ENCODE measurements at places on chromosomes 12 and 14. TPM values are rescaled to one million over a fixed set of nuclear protein-coding genes. Genes with fewer than 3 reads are reported as not detected.
A peak's percentile ranks its signal among the peaks of the same experiment; 100 is the strongest.

DNA sequence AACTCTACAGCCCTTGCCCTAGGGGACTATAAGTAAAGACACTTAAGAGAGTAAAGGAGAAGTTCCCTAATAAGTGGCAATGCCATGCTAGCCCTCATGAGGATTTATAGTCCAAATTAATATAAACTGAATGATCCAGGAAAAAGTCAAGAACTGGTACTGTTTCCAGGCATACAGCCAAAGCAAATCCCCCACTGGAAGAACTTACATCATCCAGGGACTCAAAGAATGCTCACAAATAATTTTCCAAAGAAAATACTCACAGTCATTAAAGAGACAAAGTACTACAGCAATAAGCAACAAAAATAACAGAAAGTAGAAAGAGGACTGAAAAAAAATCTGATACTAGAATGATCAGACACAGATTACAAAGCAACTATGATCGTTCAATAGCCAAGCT, 79.7 kb upstream of the RAP1B start:
- H3K27me3 ChIP-seq: no peaks in the 10 kb centered on the region
- no peaks in the 10 kb centered on the region for H3K4me1 ChIP-seq
- DNase-seq: no peak
- H3K36me3 ChIP-seq: no peaks in the 10 kb centered on the region
- H3K4me3 ChIP-seq: no peak overlapping the region

DNA sequence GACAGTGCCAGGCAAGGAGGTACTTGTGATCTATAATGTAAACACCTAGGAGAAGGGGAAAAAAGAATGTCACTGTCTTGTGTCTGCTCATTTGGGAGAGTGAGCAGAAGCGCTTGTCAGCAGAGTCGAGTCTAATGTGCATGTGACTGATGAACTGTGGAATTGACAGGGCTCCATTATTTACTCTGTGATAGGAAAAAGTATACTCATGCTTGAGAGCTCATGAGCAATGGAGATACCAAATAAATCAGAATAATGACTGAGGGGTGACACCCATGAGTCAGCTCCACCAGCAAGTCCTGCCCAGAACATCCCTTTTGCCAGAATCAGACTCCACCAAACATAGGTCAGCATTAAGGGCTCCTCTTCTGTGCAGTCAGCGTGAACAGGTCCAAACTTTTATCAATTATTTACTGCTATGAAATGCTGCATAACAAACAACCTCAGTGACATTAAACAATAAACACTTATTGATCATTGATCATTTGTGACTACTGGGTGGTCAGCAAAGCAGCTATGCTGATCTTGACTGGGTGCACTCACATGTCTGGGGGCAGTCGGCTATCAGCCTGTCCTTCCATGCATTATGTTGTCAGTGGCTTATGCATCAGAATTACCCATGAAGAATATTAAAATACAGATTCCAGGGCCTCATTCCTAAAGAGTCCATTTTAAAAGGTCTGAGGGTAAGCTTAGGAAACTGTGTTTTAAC, 29.2 kb upstream of the WSCD2 start:
- no peaks in the 10 kb centered on the region for H3K4me1 ChIP-seq
- no peak overlapping the region for H3K27ac ChIP-seq
- H3K36me3 ChIP-seq: no peaks in the 10 kb centered on the region
- H3K27me3 ChIP-seq: peaks cover 2% of the 10 kb centered on the region

- no peak for DNase-seq
- H3K4me1 ChIP-seq: no peaks in the 10 kb centered on the region
- no peak overlapping the region for H3K27ac ChIP-seq
- H3K27me3 ChIP-seq: peaks cover 5% of the 10 kb centered on the region
- H3K4me3 ChIP-seq: peak overlapping the region; percentile 92
Measured at GRCh38 chr12:88578276-88579160, 1.8 kb downstream of the KITLG start.

DNA sequence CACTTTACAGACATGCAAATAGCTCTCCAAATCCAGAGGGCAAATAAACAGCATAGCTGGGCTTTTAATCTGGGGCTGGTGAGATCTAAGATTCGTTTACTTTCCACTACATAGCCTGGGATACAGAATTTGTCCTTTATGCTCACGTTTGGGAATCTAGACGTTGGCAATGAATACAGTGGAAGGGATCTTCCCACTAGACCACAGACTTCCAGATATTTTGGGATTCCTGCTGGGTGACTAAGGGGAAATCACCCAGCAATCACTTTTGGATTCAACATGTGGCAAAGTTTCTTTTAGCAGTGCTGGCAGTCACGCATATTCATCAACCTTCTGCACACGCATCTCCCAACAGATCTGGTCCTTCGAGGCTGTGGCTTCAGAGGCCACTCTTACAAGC, 23.5 kb downstream of the APPL2 start:
- peaks cover 17% of the 10 kb centered on the region for H3K4me1 ChIP-seq
- peaks cover 4% of the 10 kb centered on the region for H3K27me3 ChIP-seq
- peak overlapping the region; percentile 86 for H3K27ac ChIP-seq
- no peak overlapping the region for H3K4me3 ChIP-seq
- H3K36me3 ChIP-seq: peaks cover 4% of the 10 kb centered on the region
- DNase-seq: no peak

- H3K4me1 ChIP-seq: no peaks in the 10 kb centered on the region
- no peak overlapping the region for H3K27ac ChIP-seq
Measured at GRCh38 chr14:20667957-20668356, 16.4 kb upstream of the RNASE4 start.

DNA sequence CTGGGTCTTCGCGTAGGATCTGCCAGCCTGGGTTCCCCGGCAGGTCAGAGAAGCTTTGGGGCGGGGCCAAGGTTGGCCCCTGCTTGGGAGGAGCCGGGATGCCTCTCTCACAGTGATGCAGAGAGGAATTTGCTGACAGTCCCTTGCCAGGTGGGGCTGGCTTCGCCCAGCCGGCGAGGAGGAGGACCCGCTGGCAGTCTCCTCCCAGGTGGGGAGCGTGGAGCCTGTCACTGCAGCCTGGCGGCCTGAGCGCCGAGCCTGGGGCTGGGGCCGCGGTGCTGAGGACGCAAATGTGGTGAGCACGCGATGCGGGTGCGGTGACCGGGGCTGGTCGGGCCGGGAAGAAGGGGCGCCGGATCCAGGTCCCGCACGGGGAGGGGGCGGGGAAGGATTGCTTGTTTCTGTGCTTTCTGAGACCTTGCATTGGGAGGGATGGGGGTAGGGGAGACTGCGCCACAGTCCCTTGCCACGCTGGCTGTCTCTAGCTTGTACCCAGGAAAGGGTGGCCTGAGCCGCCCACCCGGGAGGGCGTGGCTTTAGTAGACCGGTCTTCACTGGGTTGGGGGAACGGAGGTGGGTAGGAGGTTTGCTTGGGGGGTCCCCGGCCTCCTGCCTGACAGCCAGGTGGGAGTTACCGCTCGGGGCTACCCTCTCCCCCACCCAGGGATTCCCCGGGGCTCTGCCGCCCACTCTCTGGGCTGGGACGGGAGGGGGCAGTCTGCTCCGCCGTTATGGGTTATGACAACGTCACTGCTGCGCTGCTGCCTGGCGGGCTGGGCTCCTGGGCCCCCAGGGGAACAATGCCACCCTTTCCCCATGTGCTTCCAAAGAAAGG, at the start of gene TMEM63C:
Gene TMEM63C (plus strand): TSS at position 196 of the 835 bp plus-strand sequence. CDS start 37,016 bp downstream, outside the sequence.
- no peaks in the 10 kb centered on the region for H3K36me3 ChIP-seq
- peak within 1 kb of the TSS; percentile 84 for H3K27ac ChIP-seq
- peak within 1 kb of the TSS; percentile 86 for H3K4me3 ChIP-seq
- H3K4me1 ChIP-seq: peaks cover 28% of the 10 kb centered on the region
- H3K27me3 ChIP-seq: peaks cover 7% of the 10 kb centered on the region
- DNase-seq: peak; percentile 86

TROAP gene
- 11.7 TPM for total RNA-seq

CCDC196 gene
- not detected for total RNA-seq

HSPA2 gene
- 23.9 TPM for total RNA-seq

CELA1 gene
- not detected for total RNA-seq

Data from glutamatergic neuron (in vitro differentiated cells).